ENCODE measurements at places on chromosomes 11 and 22.
A peak's percentile ranks its signal among the peaks of the same experiment; 100 is the strongest.

DNA sequence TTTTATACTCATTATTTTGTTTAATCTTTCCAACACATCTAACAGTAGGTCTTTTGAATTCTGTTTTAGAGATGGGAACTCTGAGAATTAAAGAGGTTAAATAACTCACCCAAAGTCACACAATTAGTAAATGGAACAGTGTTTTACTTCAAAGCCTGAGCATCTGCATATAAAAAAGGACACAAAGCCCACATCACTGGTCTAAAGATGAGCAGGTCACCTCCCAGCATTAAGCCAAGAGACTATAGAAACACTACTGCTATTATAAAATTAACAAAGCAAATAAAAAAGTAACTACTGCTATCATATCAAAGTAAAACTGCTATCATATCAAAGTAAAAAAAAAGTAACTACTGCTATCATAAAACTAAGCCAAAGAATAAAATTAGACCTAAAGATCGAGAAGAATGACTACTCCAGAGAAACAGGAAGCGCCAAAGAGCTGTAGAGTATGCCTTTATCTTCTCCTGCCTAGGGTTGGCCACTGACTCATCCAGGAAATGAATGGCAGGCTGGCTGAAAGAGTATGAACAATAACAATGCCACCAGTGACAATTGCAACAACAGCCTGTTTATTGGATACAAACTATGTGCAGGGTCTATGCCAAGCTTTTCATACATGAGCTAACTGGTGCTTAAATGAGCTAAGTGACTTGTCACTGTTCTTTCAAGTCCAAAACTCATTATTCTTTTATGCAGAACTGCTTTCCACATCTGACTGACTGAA, 1153.0 kb upstream of the TENM4 start:
- no peak for DNase-seq

DNA sequence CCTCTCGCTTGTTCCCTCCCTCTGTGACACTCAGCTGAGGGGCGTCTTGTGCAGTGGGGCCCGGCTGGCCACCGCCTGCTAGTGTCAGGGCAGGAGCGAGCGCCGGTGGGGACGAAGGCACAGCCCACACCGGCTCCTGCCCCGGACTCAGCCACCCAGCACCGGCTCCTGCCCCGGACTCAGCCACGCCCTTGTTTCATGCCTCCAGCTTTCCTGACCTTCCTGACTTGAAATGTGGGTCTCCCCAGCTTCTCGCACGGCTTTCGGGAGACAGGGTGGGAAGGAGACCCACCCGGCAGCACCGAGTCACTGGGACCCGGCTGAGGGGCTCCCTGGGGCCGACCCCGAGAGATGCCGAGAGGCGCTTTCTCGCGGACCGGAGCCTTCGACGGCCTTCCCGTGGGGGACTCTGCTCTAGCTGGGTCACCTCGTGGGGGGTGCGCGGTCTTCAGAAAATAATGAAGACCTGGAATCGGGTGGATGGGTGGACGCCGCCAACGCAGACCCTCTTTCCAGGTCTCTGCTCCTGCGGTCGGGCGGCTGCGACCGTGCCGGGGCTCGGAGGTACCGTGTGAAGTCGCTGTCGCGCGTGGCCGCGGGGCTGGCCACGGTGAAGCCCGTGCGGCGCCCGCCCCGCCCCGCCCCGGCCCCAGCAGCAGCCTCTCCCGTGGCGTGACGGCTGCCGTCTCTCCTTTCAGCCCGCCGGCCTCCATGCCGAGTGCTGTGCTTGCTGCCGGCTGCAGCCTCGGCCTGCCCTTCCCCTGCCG, 10.2 kb downstream of the GLB1L2 start:
- DNase-seq = no peak

DNA sequence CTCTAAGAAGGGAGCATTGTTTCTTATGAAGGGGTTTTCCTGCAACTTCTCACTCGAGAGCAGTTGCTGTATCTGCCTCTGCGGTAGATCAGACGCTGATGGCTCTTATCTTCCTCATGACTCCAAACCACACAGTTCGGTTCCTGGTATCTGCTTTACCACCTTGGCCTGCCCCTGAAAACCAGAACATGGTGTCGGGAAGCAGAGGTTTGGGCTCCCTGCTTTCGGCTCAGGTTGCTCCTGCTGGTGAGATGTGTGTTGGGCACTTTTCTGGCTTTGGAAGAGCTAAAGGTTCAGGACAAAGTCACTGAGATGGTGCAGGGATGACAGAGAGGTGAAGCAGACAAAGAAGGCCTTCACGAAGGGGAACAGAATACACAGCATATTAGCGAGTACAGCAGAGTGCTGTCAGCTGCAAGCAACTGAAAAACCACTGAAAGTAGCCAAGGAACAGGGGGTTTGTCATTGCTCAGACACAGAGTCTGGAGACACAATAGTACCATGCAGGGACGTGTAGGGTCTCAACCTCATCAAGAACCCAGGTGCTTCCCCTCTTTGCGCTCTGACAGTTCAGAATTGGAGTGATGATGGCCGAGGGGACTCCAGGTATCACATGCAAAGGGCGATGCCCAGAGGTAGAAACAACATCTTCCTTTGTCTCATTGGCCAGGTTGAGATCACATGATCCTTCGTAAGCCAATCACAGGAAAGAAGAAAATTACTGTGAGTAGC, 11.9 kb upstream of the CSF2RB start:
- peak; percentile 23 for DNase-seq

GRCh38 chr22:39624501-39624821, 53.9 kb downstream of the CACNA1I start:
- DNase-seq = no peak

DNA sequence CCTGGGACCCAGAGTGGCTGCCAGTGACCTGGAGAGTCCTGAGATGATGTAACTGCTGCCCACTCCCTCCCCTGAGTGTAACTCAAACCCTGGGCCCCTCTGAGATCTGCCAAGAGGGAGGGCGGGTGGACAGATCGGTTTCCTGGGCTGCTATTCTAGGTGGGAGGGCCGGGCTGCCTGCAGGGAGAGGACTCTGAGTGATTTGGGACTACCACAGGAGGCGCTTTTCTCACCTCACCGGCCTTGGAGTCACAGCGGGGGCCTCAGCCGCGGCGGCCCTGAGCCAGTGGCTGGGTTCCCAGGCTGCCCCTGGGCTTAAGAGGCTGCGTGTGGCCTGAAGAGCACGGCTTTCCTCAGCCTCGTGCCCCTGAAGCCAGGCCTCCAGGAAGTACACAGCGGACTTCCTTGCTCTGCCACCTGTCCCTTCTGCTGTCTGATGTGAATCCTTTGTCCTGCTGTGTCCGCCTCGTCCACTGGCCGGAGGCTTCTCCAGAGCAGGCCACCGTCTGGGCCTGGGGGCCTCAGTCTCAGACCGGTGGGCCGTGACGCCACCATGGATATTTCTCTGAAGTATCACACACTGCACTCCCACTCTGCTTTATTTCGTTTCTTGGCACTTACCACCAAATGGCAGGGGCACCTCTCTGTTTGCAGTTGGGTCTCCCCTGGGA, 11.5 kb downstream of the RELT start:
- DNase-seq = no peak

DNA sequence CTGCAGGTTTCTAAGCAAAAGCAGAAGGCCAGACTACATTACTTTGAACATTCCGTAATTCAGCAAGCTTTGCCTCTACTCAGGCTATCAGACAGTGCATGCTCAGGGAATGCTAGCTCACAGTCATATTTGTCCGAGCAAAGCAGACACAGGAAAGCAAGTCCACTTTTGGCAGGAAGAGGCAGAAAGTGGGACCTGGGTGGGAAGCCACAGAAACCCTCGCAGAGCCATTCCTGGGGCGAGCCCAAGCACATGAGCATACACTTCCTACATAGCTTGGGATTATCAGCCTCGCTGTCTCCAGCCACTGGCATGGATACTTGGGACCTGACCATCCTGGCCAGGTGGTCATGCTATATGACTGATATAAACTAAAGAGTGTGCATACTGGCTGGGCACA, 113.3 kb downstream of the TRIM29 start:
- DNase-seq = no peak

DNA sequence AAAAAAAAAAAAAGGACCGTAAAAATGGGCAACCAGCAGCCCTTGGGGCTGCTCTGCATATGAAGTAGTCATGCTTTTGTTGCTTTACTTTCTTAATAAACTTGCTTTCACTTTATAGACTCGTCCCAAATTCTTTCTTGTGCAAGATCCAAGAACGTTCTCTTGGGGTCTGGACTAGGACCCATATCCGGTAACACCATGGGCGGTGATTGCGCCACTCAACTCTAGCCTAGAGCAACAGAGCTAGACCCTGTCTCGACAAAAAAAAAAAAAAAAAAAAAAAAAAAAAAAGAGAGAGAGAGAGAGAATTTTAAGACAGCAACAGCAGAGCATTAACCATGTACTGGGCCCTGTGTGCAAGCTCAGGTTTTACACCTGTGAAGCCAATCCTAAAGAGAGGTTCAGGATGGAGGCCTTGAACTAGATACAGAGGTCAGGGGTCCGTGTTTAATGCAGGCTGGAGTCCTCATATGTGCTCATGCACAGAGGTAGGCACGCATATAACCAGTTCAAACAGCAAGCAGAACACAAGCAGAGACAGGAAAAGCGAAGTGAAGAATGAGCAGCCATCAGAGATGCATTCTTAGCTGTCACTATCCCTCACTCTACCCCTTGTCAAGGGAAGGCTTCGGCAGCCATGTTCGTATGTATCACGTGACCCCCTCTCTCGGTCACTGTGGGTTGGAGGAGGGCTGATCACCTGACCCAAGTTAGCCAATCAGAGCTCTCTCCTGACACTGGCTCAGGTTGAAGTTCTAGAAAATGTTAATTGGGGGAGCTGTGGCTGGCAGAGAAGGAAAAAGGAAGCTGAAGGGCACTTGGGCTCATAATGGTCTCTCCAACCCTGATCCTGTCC, 16.7 kb upstream of the SYT12 start:
- no peak for DNase-seq

DNA sequence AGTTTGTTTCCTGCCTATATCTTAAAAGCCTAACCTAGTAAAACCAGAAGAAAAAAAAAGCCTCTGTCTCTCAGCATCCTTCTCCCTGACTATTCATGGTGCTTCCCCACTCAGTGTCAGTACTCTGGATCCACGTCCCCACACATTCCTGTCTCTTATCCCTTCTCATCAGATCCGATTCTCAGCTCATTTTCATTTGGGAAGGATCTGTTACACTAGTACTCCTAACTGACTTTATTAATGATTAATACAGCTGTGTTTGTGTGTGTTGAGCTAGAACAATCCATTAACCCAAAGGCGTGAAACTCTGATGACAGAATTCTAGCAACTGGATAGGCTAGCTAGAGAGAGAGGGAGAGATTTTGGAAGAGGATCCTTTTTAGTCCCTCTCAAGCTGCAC, 1.5 kb downstream of the PRRG4 start:
- no peak for DNase-seq

- no peak for DNase-seq
Measured at GRCh38 chr11:72953637-72954036, 139.4 kb downstream of the ATG16L2 start.

Measured in CD4-positive, alpha-beta T cell treated with Interferon gamma for 1 hour (primary cell).